Esophagus muscularis mucosa (tissue), 4 donors: ENCODE measurements at places on chromosomes 12 and 14. TPM values are rescaled to one million over a fixed set of nuclear protein-coding genes. Genes with fewer than 3 reads are reported as not detected.
A peak's percentile ranks its signal among the peaks of the same experiment; 100 is the strongest.

- peak; percentile 82 for DNase-seq
Measured at GRCh38 chr14:98167705-98168104, 1104.3 kb downstream of the BCL11B start.

DNA sequence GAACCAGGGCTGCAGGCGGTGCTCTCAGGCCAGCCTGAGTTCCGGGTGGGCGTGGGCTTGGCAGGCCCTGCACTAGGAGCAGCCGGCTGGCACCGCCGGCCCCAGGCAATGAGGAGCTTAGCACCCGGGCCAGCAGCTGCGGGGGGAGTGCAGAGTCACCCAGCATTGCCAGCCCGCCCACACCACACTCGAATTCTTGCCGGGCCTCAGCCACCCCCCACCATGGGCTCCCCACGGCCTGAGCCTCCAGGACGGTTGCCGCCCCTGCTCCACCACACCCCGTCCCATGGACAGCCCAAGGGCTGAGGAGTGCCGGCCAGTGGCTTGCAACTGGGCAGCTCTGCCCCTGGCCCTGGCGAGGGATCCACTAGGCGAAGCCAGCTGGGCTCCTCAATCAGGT, 453.4 kb downstream of the TMTC2 start:
- no peak for DNase-seq

- DNase-seq = no peak
Measured at GRCh38 chr12:123924539-123924938, 48.1 kb downstream of the CCDC92 start.

DNA sequence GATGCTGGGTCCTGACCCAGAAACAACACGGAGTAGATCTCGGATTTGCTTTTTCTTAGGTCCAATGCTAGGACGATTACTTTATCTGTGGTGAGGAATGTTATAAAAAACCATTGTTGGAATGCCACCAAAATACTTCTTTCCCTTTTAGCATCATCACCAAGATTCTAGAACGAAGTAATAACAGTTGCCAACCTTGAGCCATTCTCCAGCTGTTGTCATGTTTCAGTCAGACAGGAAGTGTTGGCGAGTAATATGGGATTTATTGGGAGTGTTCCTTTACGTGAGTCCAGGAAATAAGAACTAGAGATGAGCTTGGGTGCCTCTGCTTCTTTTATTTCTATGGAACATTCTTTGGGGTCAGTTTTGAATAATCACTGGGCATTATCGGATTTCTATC, 892.9 kb downstream of the DIO2 start:
- no peak for DNase-seq

DNA sequence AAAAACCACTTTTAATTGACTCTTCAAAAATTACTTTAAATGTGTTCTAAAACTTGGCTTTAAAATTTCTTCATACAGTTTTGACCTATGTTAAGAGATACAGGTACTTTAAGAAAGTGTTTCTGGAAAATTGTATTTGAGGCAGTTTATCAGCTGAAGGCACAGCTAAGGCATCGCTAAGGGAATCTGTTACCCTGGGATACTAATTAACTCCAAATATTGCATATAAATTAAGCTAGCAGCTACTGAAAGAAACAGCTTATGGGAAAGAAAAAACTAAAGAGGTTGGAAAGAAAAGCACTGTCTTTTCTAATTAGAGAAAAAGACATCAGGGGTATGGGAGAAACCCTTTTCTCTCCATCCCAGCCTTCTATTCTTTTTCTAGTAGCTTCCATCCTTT, 134.1 kb upstream of the SLC35F4 start:
- DNase-seq = no peak

- no peak for DNase-seq
Measured at GRCh38 chr12:104280717-104281458, 22.7 kb upstream of the EID3 start.

GRCh38 chr14:30849354-30849753, 25.0 kb upstream of the COCH start:
- DNase-seq = no peak

GRCh38 chr12:31370531-31371255, 44.7 kb upstream of the SINHCAF start:
- DNase-seq = no peak

DNA sequence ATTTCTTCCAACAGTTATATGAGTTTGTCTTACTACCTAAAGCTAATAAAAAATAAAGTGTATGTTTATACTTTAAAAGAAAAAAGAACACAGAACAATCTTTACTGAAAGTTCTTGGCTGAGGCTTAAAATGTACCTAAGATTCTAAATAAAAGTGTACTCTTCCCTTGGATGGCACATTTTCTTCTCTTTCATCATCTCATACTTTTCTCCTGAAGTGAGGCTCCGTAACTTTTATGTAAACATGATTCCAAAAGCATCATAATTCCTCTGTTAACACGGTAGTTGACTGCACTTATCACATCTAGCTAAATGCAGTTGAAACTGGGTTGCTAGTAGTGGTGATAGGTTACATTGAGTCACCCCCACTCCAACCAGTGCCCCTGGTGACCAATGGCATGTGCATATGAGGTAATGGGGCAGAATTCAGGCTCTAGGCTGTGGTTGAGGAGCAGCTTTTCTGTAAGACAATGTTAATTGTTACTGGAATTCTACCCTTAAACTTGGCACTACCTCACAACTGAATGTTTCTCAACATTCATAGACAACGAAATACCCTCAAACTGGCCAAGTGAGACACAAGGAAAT, 38.4 kb downstream of the WASHC3 start:
- DNase-seq = no peak

- DNase-seq = no peak
Measured at GRCh38 chr12:126807312-126807865, 1459.6 kb upstream of the TMEM132C start.

GRCh38 chr14:88229428-88229827, 93.6 kb downstream of the KCNK10 start:
- DNase-seq = no peak

GRCh38 chr12:2292560-2292959, 239.8 kb downstream of the CACNA1C start:
- no peak for DNase-seq

- no peak for DNase-seq
Measured at GRCh38 chr12:103712216-103712615, 125.1 kb downstream of the STAB2 start.

STXBP6 gene
- 56.8 TPM for total RNA-seq
